ENCODE measurements at places on chromosomes 6 and 20. TPM values are rescaled to one million over a fixed set of nuclear protein-coding genes. Genes with fewer than 3 reads are reported as not detected.

The FOXC1 gene
- total RNA-seq = 0.10 TPM

The NKAIN4 gene
- not detected for total RNA-seq

The HLA-DQB2 gene
- 1.0 TPM for total RNA-seq

The STMND1 gene
- total RNA-seq = not detected

The TMEM170B gene
- 17.5 TPM for total RNA-seq

The TENT5A gene
- total RNA-seq = 25.9 TPM

The TREML1 gene
- 41.7 TPM for total RNA-seq

The METTL24 gene
- 0.10 TPM for total RNA-seq

The ACAT2 gene
- 10.5 TPM for total RNA-seq

The ABHD16B gene
- not detected for total RNA-seq

The PTCRA gene
- total RNA-seq = 6.9 TPM

The ZNF322 gene
- 1.2 TPM for total RNA-seq

The VWA7 gene
- 0.31 TPM for total RNA-seq

The HLA-DRB5 gene
- 8.5 TPM for total RNA-seq

The WDR27 gene
- 8.3 TPM for total RNA-seq

The SRPK1 gene
- total RNA-seq = 70.7 TPM

The BACH2 gene
- total RNA-seq = 37.6 TPM

The C20orf202 gene
- total RNA-seq = not detected

The WFDC12 gene
- total RNA-seq = not detected

The XPO5 gene
- 17.3 TPM for total RNA-seq

The SLC17A5 gene
- 17.7 TPM for total RNA-seq

The RNF144B gene
- total RNA-seq = 26.1 TPM
